ENCODE measurements at places on chromosomes 3 and 15.

- no peak for DNase-seq
These were observed 1.4 kb downstream of the U2SURP start for GRCh38 chr3:143002727-143003126.

DNA sequence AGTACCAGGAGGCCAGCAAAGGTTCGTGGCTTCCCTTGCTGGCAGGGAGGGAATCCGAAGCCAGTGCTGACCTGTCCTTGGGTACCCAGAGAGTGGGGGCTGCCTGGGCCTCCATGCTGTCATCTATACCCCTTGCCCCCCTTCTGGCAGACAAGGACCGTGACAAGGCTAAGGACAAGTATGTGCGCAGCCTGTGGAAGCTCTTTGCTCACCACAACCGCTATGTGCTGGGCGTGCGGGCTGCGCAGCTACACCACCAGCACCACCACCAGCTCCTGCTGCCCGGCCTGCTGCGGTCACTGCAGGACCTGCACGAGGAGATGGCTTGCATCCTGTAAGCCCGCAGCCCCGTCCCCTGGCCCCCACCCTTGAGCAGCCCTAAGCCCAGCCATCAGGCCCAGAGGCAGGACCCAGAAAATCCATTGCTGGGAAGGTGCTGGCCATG, 2.8 kb downstream of the FES start:
- no peak for DNase-seq

DNA sequence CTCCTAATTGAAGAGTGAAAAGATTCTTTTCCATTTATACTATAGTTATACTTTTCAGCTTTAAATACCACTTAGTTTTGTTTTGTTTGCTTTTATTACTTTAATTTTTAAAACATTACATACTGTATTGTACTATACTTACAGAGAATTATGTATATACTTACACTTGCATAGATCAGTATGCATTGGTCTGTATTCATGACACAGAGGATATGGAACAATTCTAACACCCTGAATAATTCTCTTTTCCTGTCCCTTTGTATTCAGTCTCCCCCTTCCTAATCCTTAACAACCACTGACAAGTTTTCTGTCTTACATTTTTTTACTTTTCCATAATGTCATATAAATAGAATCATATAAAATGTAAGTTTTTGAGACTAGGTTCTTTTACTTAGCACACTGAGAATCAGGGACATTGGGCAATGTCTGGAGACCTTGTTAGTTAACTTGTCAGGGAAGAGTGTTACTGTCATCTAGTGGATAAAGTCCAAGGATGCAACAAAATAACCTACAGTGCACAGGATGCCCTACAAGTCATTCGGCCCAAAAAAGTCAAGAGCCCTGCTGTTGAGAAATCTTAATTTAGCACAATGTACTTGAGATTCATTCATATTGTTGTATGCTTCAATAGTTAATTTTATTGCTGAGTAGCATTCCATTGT, 95.7 kb upstream of the MCTP2 start:
- no peak for DNase-seq

GRCh38 chr3:174538151-174538550, 321.0 kb upstream of the NAALADL2 start:
- no peak for DNase-seq

DNA sequence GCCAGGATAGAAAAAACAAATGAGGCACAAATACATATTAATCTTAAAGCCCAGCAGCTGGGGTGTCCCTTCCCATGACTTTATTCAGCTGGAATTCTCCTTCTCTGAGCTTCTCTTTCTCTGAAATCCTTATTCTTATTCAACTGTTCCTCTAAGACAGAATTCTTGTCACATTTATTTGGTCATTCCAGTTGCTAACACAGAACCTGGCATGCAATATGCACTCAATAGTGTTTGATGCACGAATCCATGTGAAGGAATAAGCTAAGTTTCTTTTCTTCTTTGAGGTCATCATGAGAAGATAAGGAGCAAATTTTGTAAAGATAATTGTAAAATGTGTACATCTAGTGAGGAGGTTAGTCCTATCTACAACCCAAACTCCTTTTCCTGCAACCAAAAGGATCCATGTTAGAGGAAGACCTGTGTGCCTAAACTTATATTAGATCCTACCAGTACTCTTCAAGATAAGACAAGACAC, 154.2 kb upstream of the KCNMB2 start:
- no peak for DNase-seq

GRCh38 chr3:141106842-141107241, 55.7 kb downstream of the SPSB4 start:
- DNase-seq = no peak

DNA sequence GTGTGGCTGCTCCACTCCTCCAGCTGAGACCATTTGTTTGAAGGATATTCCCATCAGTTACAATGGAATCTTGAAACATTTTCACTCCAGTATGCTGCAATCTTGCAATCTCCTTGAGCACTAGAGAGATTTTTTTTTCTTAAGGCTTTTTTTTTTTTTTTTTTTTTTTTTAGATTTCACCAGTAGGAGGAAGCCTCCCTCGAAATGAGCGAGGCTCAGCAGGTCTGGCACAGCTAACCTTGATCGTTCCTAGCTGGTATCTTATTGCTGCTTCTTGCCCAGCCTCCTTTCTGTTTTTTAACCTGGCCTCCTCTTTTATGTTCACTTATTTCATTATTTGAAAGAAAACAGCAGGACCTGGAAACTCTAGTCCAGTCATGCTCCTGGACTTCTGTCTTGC, 48.1 kb downstream of the RAP2B start:
- DNase-seq = peak; percentile 7

DNA sequence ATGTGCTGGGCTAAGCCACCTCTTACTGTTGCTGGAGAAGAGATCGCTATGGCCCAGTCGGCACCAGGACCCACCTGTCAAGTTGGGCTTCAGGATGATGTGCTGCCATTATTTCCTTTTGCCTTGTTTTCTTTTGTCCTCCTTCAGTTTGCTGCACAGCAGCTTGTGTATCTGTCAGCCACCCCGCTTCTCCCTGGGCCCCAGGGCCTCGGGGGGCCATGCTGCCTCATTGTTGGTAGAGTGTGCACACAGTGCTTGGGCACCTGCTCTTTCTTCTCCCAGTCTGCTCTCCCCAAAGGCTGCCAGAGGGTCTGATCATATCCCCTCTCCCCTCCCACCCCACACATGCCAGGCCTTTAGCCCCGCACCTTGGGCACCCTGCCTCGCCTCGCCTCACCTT, 185.5 kb upstream of the ATP10A start:
- no peak for DNase-seq
